ENCODE measurements at places on chromosomes 11 and 22.

DNA sequence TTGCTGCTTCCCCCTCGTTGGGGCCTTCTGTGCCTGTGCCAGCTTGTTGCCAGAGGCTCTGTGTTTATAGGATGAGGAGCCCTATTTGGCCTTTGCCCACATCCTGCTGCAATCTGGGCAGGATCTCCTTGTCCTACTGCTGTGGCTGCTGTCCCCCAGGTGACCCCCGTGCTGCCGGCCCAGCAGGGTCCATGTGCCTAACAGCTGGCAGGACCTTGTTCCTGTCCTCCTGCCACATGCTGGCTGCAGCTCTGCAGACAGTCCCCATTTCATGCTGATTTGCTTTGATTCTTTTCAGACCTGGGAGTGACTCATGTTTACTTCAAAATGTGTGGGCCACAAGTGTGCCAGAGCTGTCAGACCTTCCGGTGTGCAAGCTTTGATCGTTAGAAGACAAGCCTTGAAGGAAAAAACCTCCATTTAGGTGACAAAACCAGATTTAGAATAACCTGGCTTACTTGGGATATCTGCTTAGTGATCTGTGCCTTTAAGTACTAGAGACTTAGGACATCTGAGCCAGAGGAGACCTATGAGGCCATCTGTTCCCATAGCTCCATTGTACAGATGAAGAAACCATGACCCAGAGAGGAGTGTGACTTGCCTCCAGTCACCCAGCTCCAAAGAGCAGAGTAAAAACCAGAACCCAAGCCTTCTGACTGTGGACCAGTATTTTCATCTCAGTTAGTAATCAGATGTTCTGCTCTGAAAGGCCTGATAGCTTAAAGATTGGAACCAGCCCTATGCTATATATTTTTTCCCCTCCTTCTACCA lies 11.1 kb downstream of the NAV2 start:
- peak; percentile 28 for DNase-seq

DNA sequence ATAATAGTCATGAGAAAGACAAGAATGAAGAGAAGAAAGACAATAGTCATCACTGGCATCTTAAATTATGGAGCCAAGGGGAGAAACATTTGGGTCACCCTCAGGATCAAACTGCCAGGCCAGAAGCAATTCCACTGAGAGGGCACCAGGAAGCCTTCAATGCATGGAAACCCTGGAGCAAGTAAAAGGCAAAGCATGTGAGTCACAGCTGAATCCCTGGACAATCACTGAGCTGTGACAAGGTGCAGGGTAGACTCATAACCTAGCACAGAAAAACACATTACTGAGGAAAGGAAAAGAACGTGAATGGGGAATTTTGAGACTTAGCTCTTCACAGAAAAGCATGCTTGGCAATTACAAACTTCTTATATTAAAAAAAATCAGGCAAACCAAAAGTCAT lies 1.6 kb downstream of the KCNJ1 start:
- DNase-seq, result peak; percentile 37

DNA sequence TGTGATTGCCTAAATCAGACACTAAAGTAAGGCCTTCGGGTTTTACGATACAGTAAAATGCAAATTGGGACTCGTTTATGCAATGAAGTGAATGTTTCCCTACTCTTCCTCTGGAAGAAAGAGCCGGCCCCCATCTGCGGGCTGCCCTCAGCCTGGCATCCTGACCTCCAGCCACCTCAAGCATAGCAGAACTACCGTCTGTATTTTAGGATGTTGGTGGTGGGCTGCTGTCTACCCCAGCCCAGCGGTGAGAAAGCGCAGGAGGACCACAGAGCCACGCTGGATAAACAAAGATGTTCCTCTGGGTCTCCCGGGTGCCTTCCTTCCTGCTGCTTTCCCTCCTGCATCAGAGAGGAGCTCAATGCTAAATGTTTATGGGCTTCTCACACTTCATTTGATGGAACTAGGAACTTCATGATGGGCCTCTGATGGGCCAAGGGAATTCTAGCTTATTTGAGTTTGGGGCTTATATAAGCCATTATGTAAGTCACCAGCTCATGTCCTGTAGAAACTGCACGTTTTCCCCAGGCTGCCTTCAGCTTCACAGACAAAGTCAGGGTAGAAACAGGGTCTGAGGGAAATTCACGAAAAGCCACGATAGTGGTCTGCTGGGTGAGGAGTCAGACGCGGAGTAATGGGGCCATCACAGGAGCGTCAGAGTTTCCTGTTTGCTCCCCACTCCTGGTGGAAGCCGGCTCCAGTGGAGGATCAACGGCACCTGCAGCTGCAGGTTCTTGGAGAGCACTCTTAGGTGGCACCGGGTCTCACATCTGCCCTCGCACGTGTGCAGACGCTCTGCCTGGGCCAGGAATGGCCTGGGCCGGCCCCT lies 287.4 kb downstream of the BRD1 start:
- no peak for DNase-seq

- peak; percentile 87 for DNase-seq
Measured at GRCh38 chr22:44648821-44649565, 53.0 kb upstream of the PRR5 start.

DNA sequence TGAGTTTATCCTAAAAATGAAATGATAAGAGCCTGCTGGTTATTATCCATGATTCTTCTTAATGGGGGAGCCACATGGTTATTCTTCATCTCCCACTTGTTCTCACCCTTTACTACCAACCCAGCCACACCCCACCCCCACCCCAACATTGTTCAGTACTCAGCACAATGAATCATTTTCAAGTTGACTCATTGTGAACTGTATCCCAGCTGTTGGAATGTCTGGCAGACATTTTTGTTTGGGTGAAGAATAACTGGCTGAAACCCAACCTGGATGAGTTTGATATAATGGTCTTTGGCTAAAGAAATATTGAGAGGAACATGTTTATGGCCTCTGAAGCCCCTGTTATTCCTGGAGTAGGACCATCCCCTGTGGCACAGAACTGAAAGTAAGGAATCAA lies 136.2 kb downstream of the ELP4 start:
- DNase-seq, result peak; percentile 73

DNA sequence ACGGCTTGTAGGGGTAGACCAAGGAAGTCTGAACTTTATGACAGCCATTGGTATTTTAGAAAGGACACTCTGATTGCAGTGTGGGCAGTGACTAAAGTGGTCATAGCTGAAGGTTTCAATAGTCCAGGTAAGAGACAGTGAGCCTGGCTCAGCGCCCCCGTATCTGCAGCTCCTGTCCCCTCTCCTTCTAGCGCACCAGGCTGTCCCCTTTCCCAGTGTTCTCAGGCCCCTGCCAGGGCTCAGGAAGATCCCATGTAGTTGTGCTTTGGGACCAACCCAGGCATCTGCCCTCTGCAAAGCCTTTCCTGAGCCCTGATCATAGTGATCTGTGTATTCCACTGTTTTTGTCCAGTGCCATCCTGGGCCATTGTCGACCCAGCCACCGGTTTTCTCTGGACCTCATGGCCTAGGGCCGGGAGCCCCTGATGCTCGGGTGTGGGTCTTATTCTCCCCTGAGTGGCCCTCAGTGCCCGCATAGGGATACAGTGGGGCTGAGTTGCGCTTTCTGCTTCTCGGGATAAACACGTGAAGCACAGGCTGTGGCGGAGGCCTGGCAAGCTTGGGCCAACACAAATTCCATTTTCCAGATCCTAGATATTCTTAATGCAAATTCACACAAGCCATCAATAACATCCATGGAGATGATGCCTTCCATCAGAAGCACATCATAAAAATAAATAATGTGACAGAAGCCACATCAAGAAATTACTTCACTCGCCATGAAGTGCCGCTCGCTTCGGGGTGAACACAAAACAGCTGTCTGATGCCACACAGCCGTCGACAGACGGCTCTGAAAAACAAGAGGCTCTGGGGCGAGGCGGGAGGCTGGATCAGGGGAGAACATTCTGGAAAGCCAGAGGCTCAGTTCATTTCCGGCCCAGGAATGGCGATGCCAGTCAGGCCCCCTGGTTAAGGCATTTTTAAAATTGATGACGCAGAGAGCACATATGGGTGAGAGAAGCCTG lies 805.0 kb downstream of the TBC1D22A start:
- no peak for DNase-seq

GRCh38 chr22:27877501-27877900 lies 41.6 kb downstream of the PITPNB start:
- DNase-seq, result no peak

DNA sequence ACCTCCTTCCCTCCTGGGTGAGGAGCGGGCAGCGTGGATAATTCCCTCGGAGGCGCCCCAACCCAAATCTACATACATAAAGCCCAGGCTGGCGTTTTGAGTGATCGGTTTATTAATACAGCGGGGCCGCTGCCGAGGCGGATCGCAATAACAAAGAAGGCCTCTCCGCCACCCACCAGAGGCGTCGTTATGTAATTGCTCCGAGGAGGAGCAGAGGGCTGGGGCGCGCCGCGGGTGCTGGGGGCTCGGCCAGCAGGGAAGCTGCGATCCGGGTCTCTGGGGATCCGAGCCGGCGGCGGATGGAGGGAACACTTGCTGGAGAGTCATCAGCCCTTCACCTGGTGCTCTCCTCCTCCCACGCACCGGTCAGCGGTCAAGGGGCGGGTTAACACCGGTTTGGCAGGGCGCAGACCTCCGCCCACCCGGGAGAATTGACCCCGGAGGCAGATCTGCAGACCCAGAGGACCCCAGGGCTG lies 6.4 kb upstream of the TP53I11 start:
- DNase-seq, result no peak

DNA sequence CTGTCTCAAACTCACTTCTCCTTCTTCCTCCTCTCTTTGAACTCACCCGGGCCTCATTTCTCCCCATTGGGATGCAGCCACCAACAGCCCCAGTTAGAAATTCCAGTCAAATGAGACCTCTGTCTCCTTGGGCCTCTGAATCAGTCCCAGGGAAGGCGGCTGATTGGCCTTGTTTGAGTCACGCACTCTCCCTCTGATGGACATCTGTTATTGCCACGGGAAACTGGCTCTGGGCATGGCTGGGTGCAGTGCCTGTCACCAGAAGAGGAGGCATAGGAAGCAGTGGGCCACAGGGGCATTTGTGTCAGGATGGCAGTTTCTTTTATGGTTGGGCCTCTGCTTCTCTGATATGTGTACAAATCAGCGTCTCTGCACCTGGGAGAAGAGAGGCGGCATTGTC lies 9.6 kb upstream of the WNT11 start:
- DNase-seq, result peak; percentile 81

- DNase-seq, result no peak
Measured at GRCh38 chr11:76610871-76611475, 59.6 kb downstream of the LRRC32 start.

DNA sequence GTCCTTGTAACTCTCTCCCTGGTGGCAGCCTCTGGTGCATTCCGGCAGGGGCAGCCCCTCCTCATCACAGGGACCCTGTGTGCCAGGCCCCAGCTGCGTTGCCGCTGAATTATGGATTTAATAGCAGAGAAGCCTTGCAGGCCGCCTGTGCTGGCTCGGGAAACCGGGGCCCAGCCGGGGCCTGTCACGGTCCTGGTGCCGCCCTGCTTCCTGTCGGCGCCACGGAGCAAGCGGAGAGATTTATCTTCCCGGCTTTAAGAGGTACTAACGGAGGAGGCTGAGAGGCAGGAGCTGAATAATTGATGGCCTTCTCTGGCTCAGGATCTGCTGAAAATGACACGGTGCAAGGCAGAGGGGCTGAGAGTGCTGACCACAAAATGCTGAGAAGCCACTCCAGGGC lies 54.0 kb upstream of the CCDC188 start:
- DNase-seq, result no peak

- peak; percentile 87 for DNase-seq
Measured at GRCh38 chr22:41305646-41306045, 4.3 kb downstream of the ZC3H7B start.

GRCh38 chr11:105910095-105910715 lies 111.8 kb downstream of the MSANTD4 start:
- no peak for DNase-seq

DNA sequence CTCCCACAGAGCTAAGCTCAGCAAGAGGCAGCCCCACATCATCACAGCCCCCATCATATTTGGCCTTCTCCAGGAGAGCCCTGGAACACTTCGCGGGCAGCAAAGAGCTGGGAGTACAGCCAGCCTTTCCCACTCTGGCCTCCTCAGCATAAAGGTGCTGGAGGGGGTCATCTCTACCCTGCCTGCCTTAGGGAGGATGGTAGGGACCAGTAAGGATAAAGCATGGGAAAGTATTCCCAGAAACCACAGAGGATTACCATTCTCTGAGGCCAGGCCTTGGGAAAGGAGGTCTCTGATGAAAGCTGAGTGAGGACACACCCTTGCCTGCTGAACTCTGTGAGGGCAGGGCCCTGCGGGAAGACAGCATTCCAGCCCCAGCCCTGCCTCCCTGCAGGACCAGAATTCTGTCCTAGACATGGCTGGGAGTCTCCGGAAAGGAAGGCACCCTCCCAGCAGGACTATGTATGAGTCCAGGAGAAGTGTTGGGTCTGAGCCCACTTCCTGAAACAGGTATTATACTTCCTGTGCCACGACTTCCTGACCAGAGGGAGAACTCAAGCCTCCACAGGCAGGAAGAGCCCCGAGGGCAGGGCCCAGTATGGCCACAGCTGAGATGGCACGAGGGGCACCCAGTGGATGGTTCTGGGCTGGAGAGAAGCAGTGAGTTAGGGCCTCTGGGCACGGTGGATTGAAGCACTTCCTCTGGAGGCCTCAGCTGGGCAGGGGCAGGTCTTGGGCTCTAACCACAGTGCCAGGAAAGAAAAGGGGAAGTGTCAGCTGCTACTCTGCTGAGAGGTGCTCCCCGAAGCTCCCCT lies 12.9 kb upstream of the CASTOR1 start:
- DNase-seq, result peak; percentile 39

GRCh38 chr11:61783717-61784505 lies 8.5 kb downstream of the TMEM258 start:
- no peak for DNase-seq

GRCh38 chr22:41048791-41049717 lies 43.3 kb upstream of the EP300 start:
- peak; percentile 95 for DNase-seq

GRCh38 chr11:32478277-32478731 lies 43.0 kb upstream of the WT1 start:
- DNase-seq, result no peak

GRCh38 chr11:114556135-114556534 lies 3.5 kb downstream of the NXPE1 start:
- no peak for DNase-seq

GRCh38 chr22:19876314-19876940 lies 21.8 kb upstream of the GNB1L start:
- DNase-seq, result no peak

DNA sequence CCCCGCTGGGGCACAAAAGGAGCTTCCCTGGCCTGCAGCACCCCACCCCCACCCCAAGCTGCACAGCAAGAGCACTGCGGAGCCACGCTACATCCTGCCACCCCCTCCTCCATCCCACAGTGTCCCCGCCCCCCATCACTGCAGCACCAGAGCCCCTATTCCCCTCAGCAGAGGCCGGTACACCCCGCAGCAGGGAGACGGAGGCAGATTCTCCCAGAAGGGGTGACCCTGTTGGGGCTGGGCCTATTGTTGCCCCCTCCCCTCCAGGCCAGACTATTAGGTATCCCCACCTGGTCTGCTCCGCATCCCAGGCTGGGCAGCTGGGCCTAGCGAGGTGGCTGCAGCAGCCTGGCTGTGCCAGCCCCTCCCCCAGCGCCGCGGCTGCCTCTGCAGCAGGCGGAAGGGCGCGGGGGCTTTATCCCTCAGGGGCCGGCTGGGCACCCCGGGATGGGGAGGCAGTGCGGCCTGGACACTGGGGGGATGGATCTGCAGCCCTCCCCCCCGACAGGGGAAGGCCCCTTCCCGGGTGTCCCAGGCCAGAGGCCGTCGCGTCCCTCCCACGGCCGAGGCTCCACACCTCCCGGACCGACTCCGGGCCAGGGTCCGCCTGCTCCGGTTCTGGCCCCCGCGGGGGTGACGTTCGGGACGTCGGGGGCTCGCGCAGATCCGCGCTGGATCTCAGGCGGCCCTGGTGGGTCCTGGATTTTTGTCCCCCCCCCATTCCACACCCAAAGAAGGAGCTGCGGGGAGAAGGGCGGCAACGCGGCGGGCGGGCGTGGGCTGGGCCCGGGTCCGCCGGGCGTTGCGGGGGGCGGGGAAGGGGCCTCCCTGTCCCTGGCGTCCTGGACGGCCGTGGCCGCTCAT lies 943 bp downstream of the DUSP8 start:
- no peak for DNase-seq

Measured in HFFc6 (cell line).